ENCODE measurements at places on chromosomes 2 and 18. TPM values are rescaled to one million over a fixed set of nuclear protein-coding genes. Genes with fewer than 3 reads are reported as not detected.

- H3K27ac ChIP-seq = no peak overlapping the region
- H3K27me3 ChIP-seq = no peaks in the 10 kb centered on the region
- peak; percentile 5 for DNase-seq
- no peaks in the 10 kb centered on the region for H3K4me1 ChIP-seq
Observed at GRCh38 chr2:240401308-240401707, 34.2 kb upstream of the GPC1 start.

DNA sequence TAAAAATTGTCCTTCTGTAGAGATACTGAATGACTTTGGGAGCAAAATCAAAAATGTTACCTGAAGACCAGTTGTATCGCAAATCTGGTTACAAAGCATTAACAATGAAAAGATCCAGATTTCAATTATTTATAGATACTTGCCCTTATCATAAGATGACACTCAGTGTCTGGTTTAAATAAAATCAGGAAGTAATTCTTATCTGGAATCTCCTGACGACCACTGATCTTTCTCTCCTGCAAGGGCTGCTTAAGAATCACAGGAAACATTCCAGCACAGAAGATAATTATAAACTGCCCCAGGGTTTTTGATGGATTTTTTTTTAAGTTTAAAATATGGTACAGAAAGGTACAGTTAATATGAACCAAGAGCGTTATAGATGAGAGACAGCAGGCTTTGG is 205.7 kb downstream of the ALK start:
- no peak overlapping the region for H3K27ac ChIP-seq
- no peaks in the 10 kb centered on the region for H3K27me3 ChIP-seq
- no peak for DNase-seq
- no peaks in the 10 kb centered on the region for H3K36me3 ChIP-seq

- no peak overlapping the region for H3K27ac ChIP-seq
- no peaks in the 10 kb centered on the region for H3K36me3 ChIP-seq
- H3K4me3 ChIP-seq = no peak overlapping the region
- DNase-seq = no peak
Observed at GRCh38 chr2:45224321-45224992, 215.2 kb upstream of the SIX2 start.

DNA sequence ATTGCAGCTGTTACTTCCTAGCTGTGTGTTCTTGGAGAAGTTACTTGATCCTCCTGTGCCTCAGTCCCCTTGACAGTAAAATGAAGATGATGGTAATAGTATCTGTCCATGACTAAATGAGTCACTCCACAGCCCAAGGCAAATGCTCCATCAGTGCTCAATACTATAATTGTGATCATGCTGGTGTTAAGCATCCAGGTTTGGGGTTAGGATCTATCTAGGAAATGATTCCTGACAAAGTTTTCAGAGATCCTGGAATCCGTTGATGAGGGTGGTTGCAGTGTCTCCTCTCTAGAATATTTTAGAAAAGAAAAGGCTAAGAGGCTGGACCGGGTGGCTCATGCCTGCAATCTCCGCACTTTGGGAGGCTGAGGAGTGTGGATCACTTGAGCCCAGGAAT is 2.7 kb upstream of the PRELID3A start:
- H3K36me3 ChIP-seq = no peaks in the 10 kb centered on the region
- H3K27ac ChIP-seq = no peak overlapping the region
- no peaks in the 10 kb centered on the region for H3K27me3 ChIP-seq
- DNase-seq = no peak
- peaks cover 9% of the 10 kb centered on the region for H3K4me1 ChIP-seq

- no peak for DNase-seq
- no peak overlapping the region for H3K27ac ChIP-seq
- H3K4me1 ChIP-seq = no peaks in the 10 kb centered on the region
Observed at GRCh38 chr2:165700531-165700930, 93.5 kb downstream of the GALNT3 start.

DNA sequence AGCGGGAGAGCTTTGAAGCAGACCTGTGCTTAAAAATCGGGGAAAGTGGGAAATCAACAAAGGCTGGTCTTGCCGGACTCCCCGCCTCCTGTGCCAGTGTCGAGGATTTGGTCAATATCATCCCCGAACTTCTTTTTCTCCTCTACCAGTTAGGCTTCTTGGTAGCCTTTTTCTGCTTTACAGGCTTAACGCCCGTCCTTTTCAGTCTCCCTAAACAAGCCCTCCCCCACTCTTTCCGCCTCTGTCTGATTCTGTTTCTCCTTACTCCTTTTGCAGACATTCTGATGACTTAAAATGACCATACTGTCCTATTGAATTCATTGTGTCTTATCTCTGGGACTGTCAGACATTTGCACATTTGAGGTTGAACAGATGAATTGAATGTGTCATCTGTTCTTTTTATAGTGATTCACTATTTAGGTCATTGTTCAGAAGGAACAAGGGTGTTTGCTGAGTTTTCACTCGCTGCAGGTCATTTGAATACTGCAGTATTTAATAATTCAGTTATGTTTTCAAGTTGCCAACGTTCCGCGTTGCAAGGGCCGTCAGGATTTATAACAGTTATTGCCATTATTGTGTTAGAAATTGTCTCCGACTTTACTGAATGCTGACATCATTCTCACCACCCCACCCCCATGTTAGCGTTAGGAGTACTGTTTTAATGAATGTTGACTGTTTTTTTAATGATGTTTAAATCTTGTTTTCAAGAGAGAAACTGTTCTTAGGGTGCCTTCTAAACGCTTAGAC is 1.1 kb downstream of the ITGAV start:
- DNase-seq = no peak
- no peaks in the 10 kb centered on the region for H3K27me3 ChIP-seq
- peaks cover 13% of the 10 kb centered on the region for H3K4me1 ChIP-seq

DNA sequence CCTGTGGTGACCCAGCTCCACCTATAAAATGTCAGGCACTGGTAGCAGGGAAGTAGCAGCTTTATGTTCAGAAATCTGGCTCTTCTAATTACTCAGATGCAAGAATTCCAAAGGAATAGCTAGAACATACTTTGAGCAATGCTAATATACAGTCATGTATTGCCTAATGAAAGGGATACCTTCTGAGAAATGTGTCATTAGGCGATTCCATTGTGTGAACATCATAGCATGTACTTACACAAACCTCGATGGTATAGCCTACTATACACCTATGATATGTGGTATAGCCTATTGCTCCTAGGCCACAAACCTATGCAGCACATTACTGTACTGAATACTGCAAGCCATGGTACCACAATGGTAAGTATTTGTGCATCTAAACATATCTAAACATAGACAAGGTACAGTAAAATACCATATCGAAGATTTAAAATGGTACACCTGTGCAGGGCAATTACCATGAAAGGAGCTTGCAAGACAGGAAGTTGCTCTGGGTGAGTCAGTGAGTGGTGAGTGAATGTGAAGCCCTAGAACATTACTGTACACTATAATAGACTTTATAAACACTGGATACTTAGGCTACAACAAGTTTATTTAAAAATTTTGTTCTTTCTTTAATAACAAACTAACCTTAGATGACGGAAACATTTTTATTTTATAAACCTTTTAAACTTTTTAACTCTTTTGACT is 50.3 kb upstream of the ETAA1 start:
- no peak overlapping the region for H3K4me3 ChIP-seq
- DNase-seq = no peak
- H3K36me3 ChIP-seq = no peaks in the 10 kb centered on the region
- no peaks in the 10 kb centered on the region for H3K4me1 ChIP-seq

HOXD13 gene
- not detected for total RNA-seq
